Body of pancreas (tissue), 4 donors: ENCODE measurements at places on chromosomes 4 and X.

- no peak for DNase-seq
Observed at GRCh38 chr4:11297627-11298026, 131.1 kb downstream of the HS3ST1 start.

DNA sequence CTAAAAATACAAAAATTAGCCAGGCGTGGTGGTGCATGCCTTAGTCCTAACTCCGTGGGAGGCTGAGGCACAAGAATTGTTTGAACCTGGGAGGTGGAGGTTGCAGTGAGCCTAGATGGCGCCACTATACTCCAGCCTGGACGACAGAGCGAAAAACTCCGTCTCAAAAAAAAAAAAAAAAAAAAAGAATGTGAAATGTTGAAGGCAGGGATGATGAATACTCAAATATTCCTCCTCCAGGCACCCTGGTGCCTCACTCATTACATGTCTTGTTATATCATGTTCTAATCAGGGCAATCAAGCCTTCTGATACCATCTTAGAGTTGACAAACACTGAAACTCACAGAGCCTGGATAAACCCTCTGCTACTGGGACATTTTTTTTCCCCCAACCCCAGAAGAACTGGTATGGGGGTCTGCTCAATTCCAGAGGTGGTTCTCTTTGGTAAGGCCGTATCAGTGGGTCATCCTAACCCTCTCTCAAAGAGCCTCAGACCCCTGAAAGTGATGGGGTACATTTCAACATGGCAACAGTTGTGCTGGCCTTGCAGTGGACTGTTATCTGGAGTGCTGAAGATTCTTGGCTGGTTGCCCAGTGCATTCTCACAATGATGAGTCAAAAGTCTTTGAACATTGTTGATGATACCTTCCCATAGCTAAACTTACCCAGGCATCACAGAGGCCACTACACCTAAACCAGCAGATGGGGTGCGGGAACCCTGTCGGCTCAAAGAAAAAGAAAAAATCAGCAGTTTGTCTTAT is 2.4 kb upstream of the SH3KBP1 start:
- no peak for DNase-seq

- DNase-seq, result no peak
Observed at GRCh38 chr4:151960449-151961230, 199.8 kb upstream of the GATB start.

DNA sequence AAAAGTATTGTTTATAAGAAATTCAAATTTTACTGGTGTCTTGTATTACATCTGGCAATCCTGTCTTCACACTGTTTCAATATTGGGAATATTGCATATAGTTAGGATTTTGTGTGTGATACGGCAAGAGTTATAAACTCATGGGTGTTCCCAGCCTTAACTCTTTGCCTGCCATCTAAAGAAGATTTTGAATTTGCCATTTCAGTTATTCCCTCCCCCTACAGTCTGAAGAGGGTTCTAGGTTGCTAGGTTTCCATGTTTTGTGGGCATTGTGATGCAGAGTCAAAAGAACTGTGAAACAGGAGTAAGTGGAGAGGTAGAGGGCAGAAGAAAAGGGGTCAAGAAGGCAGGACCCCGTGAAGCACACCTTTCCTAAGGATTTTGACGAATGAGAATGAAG is at the start of gene CPXCR1:
Gene CPXCR1, plus strand, starts transcription at position 301 of the 400 bp plus-strand sequence. CDS start 6,190 bp downstream, outside the sequence.
- DNase-seq, result no peak

- no peak for DNase-seq
Observed at GRCh38 chr4:70908993-70909556, 6.9 kb downstream of the MOB1B start.
